PC-9 (cell line): ENCODE measurements at places on chromosomes 11 and 22.

DNA sequence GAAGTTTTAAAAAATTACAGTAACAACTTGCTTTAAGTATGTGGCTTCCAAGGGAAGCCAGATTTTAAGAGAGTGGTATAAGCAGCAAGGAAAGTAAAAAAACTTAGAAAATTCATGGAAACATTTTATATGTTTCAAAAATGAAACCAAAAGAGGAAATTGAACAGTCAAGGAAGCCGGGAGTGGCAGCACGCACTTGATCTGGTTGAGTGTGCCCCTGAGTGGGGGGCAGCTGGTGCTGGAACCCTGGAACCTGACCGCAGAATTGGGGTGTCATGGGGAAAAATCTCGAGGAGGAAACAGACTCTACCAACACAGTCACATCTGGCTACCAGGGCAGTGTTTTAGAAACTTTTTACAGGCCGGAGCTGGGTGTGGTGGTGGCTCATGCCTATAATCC lies 14.0 kb downstream of the MICALL1 start:
- DNase-seq: no peak

GRCh38 chr11:77253690-77254089 lies 47.8 kb downstream of the GDPD4 start:
- DNase-seq: no peak

- DNase-seq: no peak
These were observed 6.3 kb upstream of the IZUMO1R start for GRCh38 chr11:94297985-94298576.

DNA sequence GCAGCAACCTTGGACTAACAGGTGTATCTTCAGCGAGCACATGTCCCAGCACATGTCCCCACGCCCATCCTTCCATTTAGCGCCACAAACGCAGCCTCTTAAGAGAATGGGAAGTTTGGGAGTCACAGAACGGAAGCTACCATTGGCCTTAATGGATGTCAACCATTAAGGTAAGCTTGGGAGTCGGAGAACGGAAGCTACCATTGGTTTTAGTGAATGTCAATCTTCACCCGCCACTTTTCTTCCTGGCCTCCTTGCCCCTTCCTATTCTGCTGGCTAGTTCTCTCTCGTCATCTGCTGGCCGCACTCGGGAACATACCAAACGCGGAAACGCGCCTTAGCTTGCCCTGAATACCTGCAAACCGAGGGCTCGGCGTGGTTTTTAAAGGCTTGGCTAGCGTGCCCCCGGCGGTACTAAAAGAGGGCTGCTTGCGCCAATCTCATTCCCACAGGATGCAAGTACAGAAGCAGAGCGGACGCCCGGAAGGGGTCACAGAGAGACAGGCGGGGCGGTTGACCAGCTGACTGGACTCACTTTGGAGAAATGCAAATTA lies 24.3 kb downstream of the GLYATL1 start:
- no peak for DNase-seq

- DNase-seq: no peak
These were observed 375.7 kb upstream of the KIRREL3 start for GRCh38 chr11:127376301-127376700.

DNA sequence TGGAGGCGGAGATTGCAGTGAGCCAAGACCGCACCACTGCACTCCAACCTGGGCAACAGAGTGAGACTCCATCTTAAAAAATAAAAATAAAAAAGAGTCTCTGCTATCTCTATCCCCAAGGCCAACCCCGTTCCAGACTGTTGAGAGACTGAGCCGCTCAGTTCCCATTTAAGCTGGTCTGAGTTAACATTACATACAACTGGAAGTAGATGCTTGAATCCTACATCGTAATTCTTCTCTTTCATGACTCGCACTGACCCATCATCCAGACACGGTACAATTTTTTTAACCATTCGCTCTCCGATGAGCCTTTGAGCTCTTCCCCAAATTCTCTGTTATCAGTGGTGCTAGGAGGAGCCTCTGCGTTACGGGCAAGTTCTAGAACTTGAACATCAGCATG lies 4.9 kb upstream of the CYTH4 start:
- no peak for DNase-seq

GRCh38 chr11:67389477-67389876 lies 2.3 kb upstream of the RAD9A start:
- DNase-seq: no peak

DNA sequence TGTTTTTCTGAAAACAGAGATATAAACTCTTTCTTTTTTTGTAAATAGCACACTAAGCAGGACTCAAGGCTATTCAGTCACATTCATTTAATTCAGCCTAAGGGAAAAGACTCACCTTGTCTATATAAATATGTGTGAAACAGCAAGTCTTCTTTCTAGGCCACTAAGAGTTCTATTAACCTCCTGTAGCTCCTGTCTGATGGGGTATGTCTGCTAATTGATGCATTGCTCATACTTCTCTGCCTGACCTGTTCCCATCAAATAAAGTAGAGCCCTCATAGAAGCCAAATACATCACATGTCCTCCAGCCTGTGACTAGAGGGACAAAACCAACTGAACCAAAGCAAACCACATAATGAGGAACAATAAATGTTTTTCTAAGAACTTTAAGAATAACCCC lies 68.2 kb downstream of the MSANTD4 start:
- no peak for DNase-seq

GRCh38 chr11:12587333-12587991 lies 86.8 kb upstream of the TEAD1 start:
- DNase-seq: peak; percentile 18

GRCh38 chr11:64765291-64765850 lies 5.6 kb upstream of the PYGM start:
- no peak for DNase-seq

DNA sequence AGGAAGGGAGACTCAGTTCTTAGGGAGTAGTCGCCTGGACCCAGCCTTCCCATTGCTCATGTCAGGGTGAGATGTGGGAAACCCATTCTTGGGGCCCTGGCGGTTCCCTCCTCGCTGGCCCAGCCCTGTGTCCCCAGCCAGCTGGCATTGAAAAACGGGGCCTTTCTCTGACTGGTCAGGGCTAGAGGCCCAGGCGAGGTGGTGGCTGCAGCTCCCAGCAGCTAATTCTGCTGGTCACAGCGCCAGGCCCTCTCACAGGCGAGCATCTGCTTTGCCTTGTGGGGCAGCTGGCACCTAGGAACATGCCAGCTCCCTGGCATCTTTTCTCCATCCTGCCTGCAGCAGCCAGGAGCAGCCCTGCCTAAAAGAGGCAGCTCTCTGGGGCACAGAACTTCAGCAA lies 20.1 kb downstream of the TSPAN18 start:
- DNase-seq: no peak

GRCh38 chr11:116396331-116396730 lies 376.5 kb downstream of the BUD13 start:
- no peak for DNase-seq

DNA sequence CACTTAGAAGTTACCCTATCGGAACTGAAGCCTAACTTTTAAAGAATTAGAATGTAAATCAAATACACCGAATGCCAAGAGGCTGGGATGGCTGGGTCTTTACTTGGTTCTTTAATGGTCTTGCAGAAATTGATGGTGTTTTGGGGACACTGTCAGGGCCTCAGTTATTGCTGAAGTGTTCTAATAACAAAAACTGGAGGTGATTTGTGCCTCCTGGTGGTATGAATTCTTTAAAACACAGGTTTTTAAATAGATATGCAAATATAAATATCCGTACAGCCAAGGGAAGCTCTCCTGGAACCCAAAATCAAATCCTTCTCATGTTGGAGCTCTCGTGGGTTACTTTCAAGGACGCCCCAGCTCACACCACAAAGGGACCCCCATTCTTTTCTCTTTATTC lies 19.3 kb upstream of the TMPRSS5 start:
- no peak for DNase-seq

DNA sequence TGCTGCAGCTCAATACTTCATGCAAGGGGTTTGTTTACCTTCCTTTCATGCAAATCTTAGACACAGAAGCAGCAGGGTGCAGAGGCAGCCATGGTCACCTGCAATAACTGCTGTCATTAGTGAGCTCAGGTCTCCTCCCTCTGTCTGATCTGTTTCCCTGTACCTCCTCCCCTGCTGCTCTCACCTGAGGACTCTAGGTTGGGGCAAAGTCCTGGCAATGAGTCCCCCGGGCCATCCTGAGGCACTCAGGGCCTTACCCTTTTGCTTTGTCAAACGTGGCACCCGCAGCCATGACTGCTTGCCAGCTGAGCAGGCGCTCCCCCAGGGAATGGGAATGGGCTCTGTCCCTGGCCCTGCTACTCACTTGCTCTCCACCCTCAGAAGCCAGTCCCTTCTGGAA lies 3.9 kb downstream of the LRRC10B start:
- DNase-seq: no peak

DNA sequence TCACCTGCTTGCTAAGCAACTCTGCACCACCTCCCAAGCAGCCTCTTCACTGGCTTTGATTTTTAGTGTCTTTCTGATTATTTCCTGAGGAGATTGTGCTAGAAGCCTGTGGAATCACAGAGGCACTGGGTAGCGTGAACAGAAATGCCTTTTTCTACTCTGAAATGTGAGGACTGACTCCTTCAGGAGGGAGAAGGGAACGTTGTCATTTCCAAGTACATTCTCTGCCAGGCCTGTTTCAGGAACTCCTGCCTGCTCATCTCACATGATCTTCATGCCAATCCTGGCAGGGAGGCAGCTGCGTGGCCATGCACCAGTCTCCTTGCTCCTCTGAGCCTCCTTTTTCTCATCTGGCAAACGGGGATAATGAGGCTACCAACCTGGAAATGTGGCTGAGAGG lies 49.8 kb upstream of the PRDM11 start:
- DNase-seq: no peak

GRCh38 chr11:96191752-96192151 lies 151.2 kb downstream of the MAML2 start:
- no peak for DNase-seq

GRCh38 chr11:80505771-80506170 lies 1064.9 kb upstream of the TENM4 start:
- no peak for DNase-seq

DNA sequence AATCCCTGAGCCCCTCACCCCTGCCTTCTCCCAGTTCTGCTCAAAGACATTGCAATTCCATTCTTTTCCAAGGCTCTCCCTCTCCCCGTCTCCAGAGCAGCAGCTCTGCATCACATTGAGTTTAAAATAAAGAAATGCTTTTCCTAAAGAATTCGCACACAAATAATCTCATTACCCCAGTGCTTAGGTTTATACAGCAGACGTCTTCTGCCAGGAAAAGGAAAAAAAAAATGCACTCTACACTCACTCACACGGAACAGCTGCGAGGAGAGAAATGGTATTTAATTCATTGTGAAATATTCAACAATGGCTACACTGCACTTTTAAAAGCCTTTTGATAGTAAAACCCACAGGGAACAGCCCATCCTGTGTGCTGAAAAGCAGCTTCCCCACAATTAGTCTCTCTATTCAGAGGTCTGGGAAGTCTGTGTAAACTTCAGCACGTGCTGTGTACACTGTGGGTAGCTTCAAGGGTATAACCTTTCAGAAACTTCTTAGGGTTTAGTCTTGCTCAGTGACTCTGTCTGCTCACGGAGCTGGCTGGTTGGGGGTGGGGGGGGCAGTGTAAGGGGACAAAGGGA lies 42.8 kb downstream of the ETS1 start:
- no peak for DNase-seq

GRCh38 chr11:73185680-73186293 lies 32.3 kb upstream of the P2RY2 start:
- peak; percentile 97 for DNase-seq

- no peak for DNase-seq
These were observed 29.8 kb upstream of the SCGB1A1 start for GRCh38 chr11:62388999-62389398.

DNA sequence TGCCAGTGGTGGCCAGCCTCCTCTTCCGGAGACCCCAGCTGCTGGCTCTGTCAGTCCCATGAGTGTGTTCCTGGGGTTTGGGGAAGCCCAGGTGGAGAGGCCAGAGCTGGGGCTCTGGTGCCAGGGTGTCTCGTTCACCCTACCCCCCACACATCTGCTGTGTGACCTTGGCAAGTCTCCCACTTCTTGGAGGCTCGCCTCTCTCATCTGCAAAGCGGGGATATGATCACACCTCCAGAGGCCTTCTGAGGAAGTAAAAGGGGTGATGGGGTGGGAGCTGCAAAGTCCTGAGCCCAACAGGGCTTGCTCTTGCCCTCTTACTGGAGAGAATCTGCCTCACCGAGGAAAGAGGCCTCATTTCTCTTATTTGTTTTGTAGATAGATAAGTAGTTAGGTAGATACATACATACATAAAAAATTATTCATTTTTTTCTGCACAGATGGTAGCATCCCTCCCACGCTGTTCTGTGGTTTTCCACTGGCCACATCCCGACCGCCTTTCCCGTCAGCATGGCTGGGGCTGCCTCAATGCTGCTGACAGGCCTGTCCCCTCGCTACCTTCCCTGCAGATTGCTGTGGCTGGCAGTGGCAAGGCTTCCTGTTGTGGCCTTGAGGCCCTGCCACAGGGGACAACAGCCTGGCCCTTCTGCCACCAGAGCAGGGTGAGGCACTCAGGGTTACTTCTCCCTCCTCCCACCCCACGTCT lies 23.9 kb downstream of the MYO7A start:
- DNase-seq: no peak

DNA sequence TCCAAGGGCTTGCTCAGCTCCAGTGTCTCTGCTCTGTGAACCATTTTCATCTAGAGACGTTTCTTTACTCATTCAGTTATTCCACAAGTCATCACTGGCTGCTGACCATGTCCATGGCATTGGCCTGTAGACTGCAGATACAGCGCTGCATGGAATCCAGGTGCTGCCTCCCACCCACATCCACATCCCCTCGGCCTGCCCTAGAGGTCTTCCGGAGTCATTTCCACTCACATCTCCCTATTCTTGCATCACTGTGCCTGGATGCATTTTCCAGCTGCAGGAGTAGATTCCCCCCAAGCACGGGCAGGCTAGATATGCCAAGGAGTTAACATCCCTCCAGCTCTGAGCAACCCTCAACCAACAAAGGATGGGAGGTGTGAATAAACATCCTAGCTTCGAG lies 68.9 kb downstream of the CHST1 start:
- DNase-seq: no peak

DNA sequence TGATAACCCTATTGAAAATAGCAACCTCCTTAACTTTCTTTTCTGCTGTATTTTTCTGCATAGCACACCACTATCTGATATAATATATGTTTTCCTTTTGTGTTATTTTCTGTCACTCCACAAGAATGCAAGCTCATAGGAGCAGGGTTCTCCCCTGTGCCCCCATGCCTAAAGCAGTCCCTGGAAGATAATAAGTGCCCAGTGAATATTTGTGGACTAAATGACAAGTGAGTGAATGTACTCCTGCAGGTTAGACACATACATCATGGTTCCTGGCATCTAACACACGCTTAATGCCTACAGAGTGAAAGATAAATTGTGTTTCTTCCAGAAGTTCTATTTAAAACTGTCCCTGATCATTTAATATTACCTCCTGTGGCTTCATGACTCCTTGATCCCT lies 23.9 kb upstream of the OR9Q2 start:
- DNase-seq: no peak
